ENCODE measurements at places on chromosomes 16 and 17.

DNA sequence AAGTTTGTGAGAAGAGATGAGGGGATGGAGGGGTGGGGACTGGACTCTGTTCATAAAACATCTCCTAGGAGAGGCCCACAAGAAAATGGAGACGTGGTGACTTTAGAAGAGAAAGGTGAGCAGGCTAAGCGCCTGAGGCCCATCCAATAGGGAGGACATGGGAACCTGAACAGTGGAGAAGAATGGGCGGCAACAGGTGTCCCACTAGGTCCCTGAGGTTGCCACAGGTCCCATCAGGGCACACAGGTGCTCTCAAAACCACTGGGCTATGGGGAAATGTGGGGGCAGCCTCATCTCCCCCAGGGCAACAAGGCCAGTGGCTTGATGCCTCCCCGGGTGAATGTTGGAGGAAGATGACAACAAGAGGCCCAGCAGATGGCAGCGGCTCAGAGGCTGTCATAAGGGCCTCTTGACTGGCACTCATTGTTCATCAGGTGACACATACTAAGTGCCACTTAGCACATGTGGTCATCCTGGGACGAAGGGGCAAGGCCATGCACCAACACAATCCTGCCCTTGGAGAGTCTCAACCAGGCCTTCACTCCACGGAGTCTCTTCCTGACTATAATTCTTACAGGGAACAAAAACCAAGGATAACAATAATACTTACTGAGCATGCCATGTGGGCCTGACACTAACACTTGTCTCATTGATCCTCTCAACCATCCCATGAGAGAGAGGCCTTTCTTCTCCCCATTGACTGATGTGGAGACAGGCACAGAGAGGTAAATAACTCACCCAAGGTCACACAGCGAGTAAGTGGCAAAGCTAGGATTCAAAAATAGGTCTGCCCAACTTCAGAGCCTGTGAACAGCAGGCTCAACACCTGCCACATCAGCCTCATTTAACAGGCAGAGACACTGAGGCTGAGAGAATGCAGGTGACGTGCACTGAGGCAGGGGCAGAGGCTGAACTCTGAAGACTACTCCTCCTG lies 38.0 kb downstream of the CUEDC1 start:
- DNase-seq = no peak

GRCh38 chr17:82201498-82201910 lies 11.1 kb downstream of the CCDC57 start:
- DNase-seq = no peak

DNA sequence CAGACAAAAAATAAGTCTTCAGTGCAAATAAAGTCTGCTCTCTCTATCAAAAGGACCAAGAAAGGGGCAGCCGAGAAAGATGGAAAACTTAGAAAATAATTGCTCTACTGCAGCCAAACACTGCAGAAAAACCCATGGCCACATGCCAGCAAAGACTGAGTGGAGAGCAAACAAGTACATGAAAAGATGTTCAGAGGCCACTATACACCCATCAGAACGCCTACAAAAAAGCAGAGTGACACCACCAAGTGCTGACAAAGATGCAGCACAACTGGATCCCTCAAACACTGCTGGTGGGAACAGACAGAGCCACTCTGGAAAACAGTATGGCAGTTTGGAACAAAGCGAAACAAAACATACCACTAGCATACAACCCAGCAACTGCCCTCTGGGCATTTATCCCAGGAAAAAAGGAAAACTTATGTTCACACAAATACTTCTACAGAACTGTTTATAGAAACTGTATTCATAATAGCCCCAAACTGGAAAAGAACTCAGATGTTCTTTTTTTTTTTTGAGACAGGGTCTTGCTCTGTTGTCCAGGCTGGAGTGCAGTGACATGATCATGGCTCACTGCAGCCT lies 36.7 kb downstream of the KIAA0753 start:
- DNase-seq = no peak

DNA sequence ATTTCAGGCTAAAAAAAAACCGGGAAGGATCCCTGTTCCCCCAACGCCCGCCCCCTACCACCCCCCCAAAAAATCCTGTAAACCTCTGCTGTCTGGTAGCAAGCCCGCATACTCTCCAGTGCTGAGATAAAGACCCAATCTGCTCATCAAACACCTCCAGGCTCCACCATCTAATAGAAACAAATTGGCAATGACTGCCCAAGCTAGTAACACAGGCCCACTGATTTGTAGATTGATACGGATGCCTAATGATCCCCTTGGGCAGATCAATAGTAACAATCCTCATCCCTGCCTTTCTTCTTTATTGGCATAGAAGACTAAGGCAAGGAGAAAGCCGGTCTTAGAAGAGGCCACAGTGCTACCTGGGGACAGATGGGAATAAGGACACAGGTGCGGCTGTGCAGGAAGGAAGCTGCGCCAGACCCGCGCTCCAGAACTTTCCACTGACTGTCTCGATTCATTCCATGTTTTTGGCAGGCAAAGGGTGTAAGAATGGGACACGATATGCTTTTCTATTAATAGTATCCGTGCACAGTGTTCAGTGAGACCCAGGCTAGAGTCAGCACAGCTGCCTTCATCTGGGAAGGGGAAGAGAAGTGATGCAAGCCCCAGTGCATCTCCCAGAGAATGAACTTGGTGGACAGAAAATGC lies 407.6 kb upstream of the PSMD7 start:
- no peak for DNase-seq

DNA sequence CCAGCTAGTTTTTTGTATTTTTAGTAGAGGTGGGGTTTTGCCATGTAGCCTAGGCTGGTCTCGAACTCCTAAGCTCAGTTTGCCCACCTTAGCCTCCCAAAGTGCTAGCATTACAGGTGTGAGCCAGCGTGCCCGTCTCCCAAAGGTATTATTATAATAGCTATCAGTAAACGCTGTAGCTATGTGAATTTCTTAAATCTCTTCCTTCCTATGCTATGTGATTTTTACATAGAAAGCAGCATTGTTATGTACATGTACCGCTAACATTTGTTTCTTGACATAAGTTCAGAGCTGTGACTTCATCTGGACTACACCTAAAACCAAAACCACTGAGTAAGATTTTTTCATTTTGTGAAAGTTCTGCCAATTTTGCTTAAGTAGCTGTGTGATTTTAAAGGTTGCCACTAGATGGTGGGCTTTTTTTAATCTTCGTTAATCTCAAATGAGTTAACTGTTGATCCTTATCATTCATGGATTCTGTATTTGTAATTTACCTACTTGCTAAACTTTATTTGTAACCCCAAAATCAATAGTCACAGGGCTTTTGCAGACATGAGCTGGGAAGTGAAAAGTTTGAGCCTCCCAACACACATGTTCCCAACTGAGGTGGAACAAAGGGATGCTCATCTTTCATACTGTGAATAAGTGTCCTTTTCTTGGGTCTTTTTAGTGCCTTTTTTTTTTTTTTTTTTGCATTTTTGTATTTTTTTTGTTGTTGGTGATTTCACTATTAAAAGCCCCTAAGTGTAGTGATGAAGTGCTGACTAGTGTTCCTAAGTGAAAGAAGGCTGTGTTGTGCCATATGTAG lies 21.9 kb downstream of the PRKAR1A start:
- no peak for DNase-seq

- no peak for DNase-seq
These were observed 24.7 kb downstream of the KDM8 start for GRCh38 chr16:27228045-27228444.

DNA sequence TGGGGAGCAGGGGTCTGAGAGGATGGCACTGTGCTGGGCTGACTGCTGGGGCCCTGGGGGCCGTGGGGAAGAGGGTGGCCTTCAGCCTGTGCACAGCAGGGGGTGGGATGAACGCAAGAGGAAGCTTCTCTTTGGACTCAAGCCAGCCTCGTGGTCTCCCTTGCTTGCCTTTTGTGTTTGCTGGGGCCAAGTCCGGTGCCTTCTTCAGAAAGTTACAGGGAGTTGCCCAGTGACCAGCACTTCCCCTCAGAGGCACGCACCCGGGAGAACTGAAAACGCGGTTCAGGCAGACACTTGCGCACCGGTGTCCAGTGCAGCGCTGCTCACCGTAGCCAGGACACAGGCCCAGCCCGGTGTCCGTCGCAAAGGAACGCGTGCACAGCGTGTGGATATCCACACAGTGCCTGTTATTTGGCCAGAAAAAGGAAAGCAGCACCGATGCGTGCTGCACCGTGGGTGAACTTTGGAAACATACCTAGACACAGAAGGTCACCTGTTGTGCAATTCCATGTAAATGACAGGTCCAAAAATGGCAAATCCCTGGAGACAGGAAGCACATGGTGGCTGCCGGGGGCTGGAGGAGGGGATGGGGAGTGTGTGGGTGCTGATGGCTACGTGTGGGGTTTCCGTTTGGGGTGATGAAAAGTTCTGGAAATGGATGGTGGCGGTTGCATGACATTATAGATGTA lies 29.4 kb upstream of the NUDT16L1 start:
- DNase-seq = no peak

DNA sequence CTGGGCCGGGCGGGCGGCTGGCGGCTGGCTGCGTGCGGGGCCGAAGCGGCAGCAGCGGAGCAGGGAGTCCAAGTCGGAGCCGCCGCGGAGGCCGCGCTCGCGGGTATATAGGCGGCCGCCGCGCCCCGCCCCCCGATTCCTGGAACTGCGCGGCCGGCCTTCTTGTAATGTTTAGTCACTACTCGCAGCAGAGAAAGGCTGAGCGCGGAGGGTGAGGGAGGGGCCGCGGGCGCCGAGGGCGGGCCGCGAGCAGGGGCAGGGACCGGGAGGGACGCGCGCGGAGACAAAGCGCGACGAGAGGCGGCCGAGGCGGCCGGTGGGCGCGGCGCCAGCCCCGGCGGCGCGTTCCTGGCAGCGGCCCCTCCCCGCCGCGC lies at the start of gene SOCS3:
Gene SOCS3 (minus strand): TSS at position 81 of the 374 bp plus-strand sequence. CDS start 982 bp downstream, outside the sequence.
- peak; percentile 97 for DNase-seq

DNA sequence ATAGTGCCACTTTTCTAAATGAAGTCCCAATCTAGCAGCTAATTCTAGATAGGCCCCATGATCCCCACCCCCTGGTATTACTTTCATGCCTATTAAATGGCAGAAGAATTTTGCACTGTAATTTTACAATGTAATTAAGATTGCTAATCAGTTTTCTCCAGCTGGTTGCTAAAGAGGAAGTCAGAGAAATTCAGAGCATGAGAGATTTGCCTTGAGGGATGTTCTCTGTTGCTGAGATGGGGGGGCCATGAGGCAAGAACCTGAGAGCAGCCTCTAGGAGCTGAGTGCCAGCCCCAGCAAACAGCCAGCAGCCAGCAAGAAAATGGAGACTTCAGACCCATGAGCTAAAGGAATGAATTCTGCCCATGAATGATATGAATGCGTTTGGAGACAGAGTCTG lies 38.9 kb downstream of the SHCBP1 start:
- DNase-seq = no peak

DNA sequence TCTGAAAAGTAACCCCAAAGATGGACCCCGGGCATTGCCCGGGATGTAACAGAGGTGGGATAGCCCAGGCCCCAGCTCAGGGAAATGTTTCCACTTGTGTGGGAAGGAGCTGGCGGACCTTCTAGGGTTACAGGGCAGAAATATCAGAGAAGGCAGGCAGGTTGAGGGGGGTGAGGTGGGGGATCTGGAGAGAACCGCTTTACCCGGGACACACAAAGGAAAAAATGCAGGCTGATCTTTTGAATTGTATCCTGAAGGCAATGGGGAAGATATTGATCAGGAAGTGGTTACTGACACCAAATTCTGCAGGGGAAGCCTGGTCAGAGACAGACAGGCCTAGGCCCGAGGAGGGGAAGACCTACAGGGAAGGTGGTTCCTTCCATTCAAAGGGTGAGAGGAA lies 3.5 kb downstream of the SLC47A1 start:
- no peak for DNase-seq

DNA sequence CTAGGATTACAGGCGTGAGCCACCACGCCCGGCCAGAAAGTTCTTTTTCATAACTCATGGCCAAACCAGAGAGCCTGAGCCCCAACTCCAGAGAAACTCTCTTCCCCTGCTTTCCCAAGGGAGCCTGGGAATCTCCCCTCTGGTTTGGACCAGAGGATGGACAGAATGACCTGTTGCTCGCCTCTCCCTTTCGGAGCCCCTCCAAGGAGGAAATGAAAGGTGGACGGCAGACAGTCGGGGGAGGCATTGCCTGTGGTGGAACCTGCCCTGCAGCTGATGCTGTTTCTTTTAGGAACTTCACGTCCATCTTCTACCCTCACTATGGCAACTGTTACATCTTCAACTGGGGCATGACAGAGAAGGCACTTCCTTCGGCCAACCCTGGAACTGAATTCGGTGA lies 65.5 kb downstream of the SCNN1B start:
- DNase-seq = no peak

GRCh38 chr17:7572588-7573323 lies 6.7 kb upstream of the CD68 start:
- DNase-seq = peak; percentile 99

DNA sequence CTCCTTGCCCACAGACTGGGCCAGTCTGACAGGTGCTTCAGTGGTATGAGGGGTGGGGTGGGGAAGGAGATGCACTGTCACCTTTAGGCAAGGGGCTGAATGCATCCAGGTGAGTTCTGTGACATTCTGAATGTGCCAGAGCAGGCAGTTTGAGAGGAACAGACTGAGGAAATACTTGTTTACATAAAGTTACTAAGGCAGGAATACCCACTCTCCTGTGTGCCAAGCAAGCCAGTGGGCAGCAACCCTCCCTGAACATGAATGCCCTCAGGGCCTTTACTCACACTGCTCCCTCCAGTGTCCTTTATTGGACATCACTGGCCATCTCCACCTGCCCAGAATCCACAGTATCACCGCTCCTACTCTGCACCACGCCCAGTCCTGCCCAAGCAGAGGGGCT lies 33.1 kb upstream of the ULK2 start:
- no peak for DNase-seq

- DNase-seq = no peak
These were observed 238.7 kb upstream of the CIBAR2 start for GRCh38 chr16:85350973-85351372.

GRCh38 chr16:69619514-69619913 lies 53.7 kb downstream of the NFAT5 start:
- DNase-seq = no peak

GRCh38 chr16:31695667-31696066 lies 168.0 kb downstream of the AHSP start:
- no peak for DNase-seq

DNA sequence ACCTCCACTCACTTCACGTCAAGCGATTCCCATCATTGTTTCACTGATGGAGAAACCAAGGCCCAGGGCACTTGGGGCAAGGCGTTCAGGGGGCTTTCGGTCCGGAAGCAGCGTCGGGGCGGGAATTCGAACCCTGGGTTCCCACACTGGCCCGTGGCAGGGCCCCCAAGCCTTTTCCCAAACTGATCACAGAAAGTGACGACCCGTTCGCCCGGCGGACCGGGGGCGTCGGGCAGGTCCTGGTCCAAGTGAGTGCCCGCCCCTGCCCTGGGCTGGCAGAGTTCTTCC lies 856 bp upstream of the MON1B start:
- DNase-seq = no peak

- peak; percentile 24 for DNase-seq
These were observed 73.3 kb upstream of the MTMR4 start for GRCh38 chr17:58587713-58588117.

- DNase-seq = no peak
These were observed 279.0 kb downstream of the MRTFB start for GRCh38 chr16:14350081-14350480.

- DNase-seq = no peak
These were observed 63.5 kb downstream of the PCTP start for GRCh38 chr17:55814377-55814776.

GRCh38 chr17:45108595-45109521 lies 23.5 kb downstream of the PLCD3 start:
- DNase-seq = no peak
